ENCODE measurements at places on chromosomes 1 and 21.

GRCh38 chr1:23897083-23897482 is 16.1 kb downstream of the CNR2 start:
- DNase-seq = no peak

GRCh38 chr1:95956215-95956614 is 722.2 kb downstream of the RWDD3 start:
- DNase-seq = no peak

- no peak for DNase-seq
Observed at GRCh38 chr1:226588484-226588883, 39.9 kb downstream of the STUM start.

DNA sequence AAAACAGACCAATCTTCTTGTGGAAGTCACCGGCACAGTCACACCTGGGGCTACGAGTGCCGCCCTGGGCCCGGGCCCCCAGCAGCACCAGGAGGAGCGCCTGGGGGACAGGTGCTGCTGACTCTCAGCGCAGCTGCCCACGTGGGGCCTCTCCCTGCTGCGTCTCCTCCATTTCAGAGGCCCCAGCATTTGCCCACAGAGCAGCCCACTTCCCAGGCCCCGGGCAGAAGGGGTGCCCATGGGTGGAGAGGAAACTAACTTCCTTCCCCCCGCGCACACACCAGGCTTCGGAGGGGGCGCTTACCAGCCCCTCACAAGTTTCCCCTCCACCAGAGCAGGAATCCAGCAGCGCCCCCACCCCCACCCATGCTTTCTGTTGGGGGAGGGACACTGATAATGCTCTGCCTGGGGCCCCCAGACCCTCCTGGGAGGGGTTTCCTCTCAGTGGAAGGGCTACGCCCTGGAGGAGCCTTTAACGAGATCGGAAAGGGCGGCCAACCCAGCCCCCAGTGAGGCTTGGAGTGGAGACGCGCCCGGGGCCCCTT is 440 bp downstream of the TNFRSF25 start:
- no peak for DNase-seq

GRCh38 chr1:151072224-151072623 is 1.7 kb downstream of the GABPB2 start:
- DNase-seq = no peak

DNA sequence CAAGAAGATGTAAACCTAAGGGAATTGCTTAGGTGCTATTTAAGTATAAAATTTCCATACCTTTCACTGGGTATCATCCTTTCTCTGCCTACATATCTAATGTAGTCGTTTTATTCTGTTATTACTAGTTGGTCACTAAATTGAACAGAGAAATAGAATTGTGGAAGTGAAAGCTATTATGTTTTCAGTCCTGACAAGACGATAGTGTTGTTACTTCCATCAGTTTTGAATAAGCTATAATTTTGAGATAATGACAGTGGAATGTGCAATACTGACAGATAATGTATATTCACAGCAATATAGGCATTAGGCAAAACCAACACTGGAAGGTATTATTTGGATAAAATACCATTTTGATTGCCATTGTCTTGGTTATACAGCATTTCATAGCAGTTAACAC is 181.8 kb downstream of the ADGRL2 start:
- no peak for DNase-seq

GRCh38 chr1:231355171-231355570 is 17.1 kb downstream of the SPRTN start:
- no peak for DNase-seq

GRCh38 chr1:81899214-81899821 is 98.6 kb downstream of the ADGRL2 start:
- DNase-seq = no peak

DNA sequence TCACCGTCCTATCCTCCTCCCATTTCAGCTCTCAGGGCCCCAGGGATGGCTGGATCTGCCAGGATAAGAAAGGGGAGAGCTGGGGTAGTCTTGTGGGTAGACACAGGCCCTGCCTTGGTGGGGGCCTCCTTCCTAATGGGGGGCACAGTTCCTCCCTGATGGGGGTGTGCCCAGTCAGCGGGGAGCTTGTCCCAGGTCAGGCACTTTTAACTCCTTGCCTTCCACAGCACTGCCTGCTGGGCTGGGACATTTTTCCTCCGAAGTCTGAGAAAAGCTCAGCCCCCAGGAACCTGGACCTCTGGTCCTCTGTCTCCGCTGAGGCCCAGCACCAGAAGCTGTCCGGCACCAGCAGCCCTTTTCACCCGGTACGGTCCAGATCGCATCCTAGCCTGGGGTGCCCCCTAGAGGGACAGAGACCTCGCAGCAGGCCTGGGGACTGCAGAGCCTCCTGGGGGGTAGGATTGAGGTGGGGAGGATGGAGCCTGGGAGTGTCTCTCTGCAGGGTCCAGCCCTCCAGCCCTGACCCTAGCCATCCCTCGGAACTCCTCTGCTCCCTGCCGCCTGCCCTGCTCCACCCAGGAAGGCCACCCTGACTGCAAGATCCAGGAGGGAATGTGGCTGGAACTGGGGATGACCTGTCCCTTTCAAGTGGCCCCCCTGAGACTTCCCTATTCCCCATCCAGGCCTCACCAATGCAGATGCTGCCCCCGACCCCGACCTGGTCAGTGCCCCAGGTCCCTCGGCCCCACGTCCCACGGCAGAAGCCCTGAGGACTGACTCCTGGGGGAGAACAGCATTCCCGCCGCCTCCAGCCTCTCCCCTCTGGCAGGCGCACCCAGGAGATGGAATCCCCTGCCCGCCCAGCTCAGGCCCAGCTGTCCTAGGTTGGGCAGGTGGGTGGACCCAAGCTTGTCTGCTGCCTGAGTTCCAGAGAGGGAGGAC is 12.0 kb downstream of the MIIP start:
- no peak for DNase-seq

- DNase-seq = no peak
Observed at GRCh38 chr1:63915121-63915520, 141.3 kb downstream of the ROR1 start.

- DNase-seq = peak; percentile 25
Observed at GRCh38 chr1:205541161-205541886, 36.9 kb downstream of the CDK18 start.

DNA sequence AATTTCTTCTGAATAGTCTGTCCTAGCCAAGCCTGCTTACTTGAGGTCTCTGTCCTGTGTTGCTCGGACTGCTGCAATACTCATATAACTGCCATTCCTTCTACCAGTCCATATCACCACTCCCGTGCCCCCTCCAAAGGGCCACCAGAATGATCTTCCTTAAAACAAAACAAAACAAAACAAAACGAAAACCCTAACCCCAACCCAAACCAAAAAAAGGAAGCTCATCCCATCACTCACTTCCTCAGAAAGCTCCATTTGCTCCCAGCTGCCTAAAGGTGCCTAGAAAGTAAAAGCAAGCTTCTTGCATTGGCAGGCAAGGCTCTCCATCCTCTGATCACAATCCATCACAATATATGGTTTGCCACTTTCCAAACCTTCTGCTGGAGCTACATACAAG is 20.3 kb downstream of the USP24 start:
- no peak for DNase-seq

DNA sequence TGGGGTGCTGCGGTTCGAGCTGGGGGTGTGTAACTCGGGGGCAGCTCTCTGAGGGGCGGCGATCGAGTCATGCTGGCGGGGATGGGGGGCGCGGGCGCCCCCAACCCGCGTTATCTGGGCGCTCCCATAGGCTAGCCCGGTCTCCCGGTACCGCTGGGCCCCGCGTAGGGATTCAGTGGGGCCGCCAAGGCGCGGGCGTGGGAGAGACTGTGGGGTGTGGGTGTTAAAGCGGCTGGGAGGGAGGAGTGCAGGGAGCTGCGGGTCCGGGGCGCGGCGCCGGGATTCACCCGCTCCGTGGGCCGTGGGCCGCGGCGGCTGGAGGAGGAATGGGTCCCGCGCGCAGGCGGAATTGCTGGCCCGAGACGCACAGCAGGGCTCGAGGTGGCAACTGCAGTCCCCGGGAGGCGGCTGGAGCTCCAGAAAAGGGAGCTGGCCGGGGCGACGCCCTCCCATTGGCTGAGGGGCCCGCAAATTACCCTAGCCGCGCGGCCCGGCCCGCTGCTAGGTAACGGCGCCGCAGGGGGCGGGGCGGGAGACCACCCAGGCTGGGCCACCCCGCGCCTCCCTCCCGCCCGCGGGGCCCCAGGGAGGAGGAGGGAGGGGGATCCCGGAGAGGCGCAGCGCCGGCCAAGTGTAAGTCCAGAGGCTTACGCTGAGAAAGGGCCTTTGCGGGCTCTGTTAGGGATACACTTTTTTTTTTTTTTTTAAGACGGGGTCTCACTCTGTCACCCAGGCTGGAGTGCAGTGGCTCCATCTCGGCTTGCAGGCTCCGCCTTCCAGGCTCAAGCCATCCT is at the start of gene PTCH2:
PTCH2 (minus strand) TSS at position 392 of the 794 bp plus-strand sequence; CDS start at position 71, 321 bp downstream.
- DNase-seq = no peak

DNA sequence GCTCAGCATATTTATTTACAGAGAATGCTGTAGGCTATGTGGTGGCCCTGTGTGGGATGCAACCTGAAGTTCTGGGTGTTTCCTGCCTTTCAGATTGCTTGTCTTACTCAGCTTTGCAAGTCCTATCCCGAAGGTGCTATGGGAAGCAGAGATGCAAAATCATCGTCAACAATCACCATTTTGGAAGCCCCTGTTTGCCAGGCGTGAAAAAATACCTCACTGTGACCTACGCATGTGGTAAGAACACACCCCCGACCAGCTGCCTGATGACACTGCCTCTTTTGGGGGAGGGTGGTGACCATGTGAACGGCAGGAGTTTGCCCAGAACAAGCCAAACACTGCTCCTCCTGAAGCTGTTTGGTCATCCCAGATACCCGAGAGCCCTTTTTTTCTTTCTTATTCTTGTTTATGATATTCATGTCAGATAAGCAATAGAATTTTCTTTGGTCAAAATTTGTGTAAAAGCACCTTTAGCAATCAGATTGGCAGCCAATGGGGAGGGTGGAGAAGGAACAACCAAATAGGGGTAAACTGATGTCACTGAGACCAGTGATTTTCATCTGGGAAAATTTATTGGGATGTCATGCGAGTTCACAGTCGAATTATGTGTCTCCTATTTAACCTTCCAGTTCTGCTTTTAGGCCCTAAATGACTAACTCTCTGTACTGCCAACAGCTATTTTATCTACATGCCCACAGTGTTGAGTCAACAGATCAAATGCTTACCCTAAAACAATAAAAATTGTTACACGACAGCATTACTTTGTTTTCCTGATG is 82.6 kb downstream of the EVA1C start:
- no peak for DNase-seq

DNA sequence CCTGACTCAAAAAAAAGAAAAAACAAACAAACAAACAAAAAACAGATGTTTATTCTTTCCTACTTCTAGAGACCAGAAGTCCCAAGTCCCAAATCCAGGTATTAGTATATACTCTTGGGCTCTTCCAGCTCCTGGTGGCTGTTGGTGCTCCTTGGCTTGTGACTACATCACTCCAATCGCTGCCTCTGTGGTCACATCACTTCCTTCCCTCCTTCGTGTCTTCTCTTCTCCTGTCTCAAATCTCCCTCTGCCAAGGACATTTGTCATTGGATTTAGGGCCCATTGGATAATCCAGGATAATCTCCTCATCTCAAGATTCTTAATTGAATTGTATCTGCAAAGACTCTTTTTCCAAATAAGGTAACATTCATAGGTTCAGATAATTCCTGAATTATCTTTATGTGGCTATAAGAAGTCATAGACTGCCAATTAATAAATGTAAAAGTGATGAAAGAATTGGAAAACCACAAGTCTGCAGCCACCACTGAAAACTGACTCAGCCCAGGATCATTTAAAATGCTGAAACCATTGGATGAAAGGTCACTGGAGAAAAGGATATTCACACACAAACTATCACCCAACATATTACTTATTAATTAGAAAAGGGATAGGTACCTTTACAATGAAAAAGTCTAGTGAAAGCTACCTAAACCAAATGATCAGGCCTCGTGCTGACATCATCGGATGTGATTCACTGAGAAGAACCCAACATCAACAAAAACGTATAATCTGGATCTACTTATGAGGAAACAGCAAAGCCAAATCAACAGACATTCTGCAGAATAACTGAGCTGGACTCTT is 67.1 kb downstream of the ZNF281 start:
- DNase-seq = no peak

DNA sequence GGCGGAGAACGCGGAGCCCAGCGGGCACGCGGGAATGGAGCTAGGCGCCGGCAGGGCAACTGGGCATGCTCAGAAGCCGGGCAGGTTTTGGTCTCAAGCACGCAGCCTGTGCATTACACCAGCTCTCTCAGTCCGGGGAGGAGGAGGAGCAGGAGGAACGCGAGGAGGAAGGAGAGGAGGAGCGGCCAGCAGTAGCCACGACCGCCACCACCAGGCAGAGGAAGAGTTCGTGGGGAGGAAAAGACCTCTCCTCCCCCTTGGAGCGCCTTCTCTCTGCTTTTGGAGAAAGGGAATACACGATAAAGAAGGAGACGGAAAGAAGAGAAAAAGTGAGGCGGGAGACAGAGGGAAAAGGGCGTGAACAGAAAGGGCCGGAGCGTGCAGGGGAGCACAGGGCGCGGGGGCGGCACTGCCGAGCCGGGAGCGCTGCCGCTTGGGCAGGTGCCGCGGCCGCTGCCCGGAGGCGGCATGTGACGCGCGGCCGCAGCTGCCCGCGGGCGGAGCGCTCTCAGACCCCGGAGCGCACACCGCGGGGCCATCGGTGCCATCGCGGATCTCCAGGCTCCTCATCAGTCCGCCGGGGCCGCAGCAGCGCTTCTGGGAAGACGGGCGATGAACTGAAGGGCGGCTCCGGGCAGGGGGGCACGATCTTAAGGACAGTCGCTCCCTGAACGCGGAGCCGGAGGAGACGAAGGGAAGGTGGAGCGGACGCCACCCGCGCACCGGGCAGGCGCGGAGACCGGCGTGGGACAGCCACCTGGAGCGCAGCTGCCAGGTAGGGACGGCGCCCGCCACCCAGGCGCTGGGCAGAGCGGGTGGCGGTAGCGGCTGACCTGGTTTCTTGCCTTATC is at the start of gene CHRM3:
CHRM3 (plus strand) TSS at position 116 of the 851 bp plus-strand sequence. CDS start 520,884 bp downstream, outside the sequence.
- DNase-seq = no peak

DNA sequence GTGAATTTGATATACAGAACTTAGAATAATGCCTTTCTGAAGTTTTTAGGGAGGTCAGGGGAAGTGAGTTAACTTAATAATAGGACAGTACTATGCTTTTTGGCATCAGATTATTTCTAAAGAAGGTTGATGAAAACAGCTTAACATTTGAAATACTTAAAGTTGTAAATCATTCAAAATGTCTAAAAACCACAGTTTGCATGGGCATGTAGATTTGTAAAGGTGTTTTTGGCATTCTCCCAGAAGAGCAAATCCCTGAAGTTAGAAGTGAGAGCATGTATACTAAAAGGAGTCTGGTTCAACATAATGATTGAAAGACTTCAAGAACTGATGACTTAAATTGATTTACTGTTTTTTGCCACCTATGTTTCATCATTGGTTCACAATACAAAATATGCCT is 6.7 kb downstream of the DR1 start:
- no peak for DNase-seq

GRCh38 chr21:34630536-34631143 is 15.7 kb upstream of the RCAN1 start:
- DNase-seq = peak; percentile 74
